Thymus (tissue), 14 donors: ENCODE measurements at places on chromosomes 7 and 10.

GRCh38 chr10:68982389-68982788, 6.2 kb upstream of the KIFBP start:
- no peak for DNase-seq

GRCh38 chr7:128236924-128237586, 4.0 kb upstream of the LEP start:
- DNase-seq = no peak

DNA sequence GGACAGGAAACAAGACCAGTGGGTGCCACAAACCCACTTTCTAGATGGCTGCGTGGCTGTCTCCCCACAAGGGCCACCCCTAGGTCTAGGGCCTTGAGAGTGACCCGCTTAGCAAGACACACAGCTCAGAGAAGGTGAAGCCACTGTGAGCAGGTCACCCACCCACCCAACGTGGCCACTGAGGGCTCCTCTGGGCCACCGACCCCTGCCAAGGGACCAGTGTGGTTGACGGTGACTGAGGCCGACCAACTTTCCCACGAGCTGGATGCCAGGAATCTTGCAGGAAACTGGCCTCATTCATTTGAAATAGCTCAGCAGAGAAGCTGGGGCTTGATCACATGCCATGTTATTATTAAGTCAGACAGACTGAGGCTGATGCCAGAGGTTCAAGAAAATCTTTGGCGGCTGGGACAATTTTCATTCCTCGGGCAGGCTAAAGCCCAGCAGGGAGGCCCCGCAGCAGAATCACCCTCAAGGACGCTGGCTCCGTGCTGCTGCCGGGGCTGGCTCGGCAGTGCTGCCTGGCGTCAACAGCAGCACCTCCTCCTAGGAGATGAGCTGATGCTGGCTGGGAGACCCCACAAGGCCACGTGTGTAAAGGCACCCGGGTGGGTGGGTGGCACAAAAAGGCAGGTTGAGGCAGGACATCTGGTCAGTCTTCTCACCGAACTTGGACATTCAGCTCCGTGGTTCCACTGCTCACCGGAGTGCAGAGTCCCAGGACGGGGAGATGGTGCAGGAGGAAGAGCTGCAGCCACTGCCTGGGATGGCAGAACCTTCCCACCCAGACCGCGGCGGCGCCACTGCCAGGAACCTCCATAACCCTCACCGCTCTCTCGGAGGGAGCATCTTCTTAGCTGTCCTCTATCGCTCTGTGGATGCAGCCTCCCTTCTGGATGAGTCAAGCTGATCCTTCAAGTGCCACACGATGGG, 57.8 kb downstream of the ZRANB1 start:
- no peak for DNase-seq

DNA sequence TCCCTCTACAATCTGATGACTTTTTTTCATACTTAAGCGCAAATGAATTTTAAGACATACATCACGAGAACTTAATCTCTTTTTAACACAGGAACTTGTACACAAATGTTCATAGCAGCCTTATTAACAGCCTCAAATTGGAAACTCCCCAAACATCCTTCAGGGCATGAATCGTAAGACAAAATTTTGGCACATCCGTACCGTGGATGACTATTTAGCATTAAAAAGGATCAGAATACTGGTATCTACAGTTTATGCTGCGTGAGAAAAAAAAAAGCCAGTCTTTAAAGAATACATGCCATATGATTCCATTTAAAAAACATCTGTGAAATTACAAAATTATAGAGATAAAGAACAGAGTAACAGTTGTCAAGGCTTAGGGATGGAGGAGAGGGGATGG, 46.8 kb downstream of the PDE1C start:
- DNase-seq = no peak

GRCh38 chr7:50393547-50394252, 56.5 kb downstream of the FIGNL1 start:
- DNase-seq = no peak

- DNase-seq = no peak
These were observed 54.9 kb downstream of the DOCK1 start for GRCh38 chr10:126959906-126960685.

DNA sequence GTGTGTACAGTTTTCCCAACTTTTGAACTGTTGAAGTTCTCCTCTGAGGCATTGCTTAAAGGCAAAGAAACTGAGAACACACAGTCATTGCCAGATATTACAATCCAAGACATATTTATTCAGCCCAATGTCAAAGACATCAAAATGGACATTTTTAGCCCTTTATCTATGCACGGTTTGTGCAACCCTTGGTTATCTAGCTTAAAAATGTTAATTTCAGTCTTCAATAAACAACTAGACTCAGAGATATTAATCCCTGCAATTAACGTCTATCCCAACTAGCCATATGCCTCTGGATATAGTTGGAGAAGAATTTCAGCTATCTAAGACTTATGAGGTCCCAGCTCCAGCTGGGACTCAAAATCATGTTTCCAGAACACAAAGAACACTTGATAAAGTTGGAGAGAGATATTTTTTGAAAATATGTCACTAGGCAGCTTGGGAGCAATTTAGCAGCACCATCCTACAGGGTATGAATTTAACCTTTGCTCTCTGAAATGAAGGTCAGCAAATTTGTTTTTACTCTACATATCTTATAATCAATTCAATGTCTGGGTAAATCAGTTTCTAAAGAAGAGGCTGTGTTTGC, 357.0 kb downstream of the RNLS start:
- no peak for DNase-seq

- no peak for DNase-seq
These were observed 24.3 kb downstream of the AP5Z1 start for GRCh38 chr7:4799508-4800268.

- no peak for DNase-seq
These were observed 28.1 kb upstream of the KNDC1 start for GRCh38 chr10:133131734-133132472.
